ENCODE measurements at places on chromosomes 1 and 21. TPM values are rescaled to one million over a fixed set of nuclear protein-coding genes. Genes with fewer than 3 reads are reported as not detected.

- no peak for DNase-seq
These were observed 24.2 kb upstream of the HSD3B1 start for GRCh38 chr1:119482517-119483425.

DNA sequence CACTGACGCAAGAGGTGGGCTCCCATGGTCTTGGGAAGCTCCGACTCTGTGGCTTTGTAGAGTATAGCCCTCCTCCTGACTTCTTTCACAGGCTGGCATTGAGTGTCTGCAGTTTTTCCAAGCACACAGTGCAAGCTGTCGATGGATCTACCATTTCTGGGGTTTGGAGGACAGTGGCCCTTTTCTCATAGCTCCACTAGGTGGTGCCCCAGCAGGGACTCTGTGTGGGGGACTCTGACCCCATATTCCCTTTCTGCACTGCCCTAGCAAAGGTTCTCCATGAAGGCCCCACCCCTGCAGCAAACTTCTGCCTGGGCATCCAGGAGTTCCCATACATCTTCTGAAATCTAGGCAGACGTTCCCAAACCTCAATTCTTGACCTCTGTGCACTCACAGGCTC is 236.2 kb downstream of the COL11A1 start:
- DNase-seq: no peak

FCRL1 gene
- 0.22 TPM for polyA plus RNA-seq

RORC gene
- 5.1 TPM for polyA plus RNA-seq

- DNase-seq: no peak
These were observed 73.4 kb downstream of the MACF1 start for GRCh38 chr1:39277879-39278278.

- DNase-seq: no peak
These were observed 63.3 kb downstream of the COL18A1 start for GRCh38 chr21:45468051-45468970.

DNA sequence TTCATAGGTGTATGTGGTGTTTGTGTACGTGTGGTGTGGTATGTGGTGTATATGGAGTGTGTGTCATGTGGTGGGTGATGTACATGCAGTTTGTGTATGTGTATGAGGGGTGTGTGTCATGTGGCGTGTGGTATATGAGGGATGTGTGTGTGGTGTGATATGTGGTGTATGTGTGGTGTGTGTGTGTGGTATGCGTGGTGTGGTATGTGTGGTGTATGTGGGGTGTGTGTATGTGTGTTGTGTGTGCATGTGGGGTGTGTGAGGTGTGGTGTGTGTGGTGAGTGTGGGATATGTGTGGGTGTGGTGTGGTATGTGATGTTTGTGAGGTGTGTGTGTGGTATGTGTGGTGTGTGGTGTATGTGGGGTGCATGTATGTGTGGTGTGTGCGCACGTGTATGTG is 272.4 kb downstream of the PCP4 start:
- no peak for DNase-seq

DNA sequence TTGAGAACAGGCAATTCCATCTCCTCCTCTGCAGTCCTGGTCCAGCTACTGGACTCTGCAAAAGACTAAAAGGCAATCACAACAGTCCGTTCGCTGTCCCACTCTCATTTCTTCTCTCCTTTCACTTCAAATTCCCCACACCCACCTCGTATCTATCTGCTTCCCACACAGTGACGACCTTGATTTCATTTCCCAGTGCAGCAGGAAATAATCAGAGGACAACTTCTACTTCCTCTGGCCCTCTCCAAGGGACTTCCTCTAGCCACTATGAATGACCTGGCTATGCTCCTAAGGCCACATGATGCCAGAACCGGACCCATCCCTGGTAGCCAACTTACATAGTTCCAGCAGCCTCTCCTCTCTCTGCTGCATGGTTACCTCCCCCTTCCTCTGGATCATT is 8.0 kb downstream of the NOL9 start:
- DNase-seq: no peak
